ENCODE measurements at places on chromosomes 2 and 18. TPM values are rescaled to one million over a fixed set of nuclear protein-coding genes. Genes with fewer than 3 reads are reported as not detected.

DNA sequence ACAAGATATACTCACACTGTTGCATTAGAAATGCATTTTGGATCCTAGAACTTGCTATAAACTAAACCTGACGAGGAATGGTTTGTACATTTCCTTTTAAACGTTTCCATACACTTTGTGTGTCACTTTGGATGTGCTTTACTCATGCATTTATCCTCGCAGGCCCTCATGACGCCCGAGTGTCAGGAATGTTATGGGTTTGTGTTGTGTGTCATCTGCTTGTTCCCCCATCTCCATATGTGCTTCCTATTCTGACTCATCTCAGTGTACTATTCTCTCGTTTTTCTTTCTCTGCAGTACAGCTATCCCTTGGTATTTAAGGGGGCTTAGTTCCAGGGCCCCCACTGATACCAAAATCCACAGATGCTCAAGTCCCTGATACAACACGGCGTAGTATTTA is 121.5 kb upstream of the RASGRP3 start:
- H3K4me1 ChIP-seq: no peaks in the 10 kb centered on the region
- no peak overlapping the region for H3K4me3 ChIP-seq
- H3K27ac ChIP-seq: no peak overlapping the region
- H3K36me3 ChIP-seq: no peaks in the 10 kb centered on the region
- no peaks in the 10 kb centered on the region for H3K27me3 ChIP-seq

- H3K27me3 ChIP-seq: no peaks in the 10 kb centered on the region
- no peak overlapping the region for H3K27ac ChIP-seq
- H3K36me3 ChIP-seq: no peaks in the 10 kb centered on the region
- H3K4me3 ChIP-seq: no peak overlapping the region
These were observed 48.0 kb upstream of the CTLA4 start for GRCh38 chr2:203819434-203820133.

GRCh38 chr18:60146220-60146960 is 226.2 kb downstream of the MC4R start:
- H3K36me3 ChIP-seq: no peaks in the 10 kb centered on the region
- H3K27me3 ChIP-seq: no peaks in the 10 kb centered on the region
- peaks cover 23% of the 10 kb centered on the region for H3K4me1 ChIP-seq
- no peak overlapping the region for H3K4me3 ChIP-seq
- no peak for DNase-seq
- peak overlapping the region; percentile 59 for H3K27ac ChIP-seq

DNA sequence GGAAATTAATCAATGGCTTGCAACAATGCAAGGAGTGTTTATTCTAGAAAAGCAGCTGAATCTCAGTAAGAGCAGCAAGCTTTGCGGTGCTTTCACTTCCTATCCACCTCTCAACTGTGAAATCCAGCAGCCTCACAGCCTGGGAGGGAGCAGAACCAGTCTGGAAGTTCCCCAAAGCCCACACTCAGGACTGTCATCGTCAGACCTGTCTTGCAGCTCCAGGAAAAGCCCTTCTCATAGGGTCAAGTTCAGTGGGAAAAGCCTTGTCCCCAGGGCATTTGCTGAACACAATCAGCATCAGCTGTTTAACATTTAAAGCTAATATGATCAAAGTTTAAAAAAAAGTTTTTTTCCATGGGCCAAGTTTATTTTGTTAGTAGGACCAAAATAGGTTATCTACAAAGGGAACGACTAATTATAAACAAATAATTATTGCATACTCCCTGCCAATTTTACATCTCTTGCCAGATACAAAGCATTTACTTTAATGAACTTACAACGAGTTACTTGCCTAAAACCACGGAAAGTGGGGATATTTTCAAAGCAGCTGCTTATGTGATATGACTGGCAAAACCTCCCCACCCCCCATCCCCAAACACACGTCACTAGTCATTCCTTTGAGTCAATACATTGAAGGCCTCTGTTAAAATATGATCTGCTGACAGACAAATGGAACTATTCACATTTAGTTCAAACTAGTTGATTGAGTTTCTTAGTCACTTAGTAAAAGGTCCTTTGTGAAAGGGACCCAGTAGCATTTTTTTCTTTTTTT is 36.8 kb downstream of the PARD6G start:
- DNase-seq: no peak
- no peaks in the 10 kb centered on the region for H3K27me3 ChIP-seq
- no peaks in the 10 kb centered on the region for H3K36me3 ChIP-seq
- H3K4me3 ChIP-seq: no peak overlapping the region

DNA sequence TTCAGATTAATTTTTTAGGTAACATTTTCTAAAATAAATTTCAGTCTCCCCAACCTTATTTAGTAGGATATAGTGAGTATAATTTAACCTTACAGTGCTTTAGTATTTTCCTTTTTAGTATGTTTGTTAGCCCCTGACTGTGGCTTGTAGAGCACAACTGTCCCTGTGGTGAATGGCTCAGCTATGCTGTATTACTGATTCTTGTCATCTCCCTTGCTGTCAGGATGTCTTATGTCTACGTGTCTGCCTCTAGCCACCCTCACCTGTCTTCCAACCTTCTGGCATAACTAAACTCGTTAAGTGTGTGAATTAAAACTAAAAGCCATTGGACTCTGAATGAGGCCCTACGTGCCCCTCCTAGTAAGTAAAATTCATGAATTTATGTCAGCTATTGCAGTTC is 18.4 kb downstream of the MRPS9 start:
- H3K27ac ChIP-seq: no peak overlapping the region
- no peaks in the 10 kb centered on the region for H3K27me3 ChIP-seq
- no peaks in the 10 kb centered on the region for H3K36me3 ChIP-seq
- no peak overlapping the region for H3K4me3 ChIP-seq
- DNase-seq: no peak

DNA sequence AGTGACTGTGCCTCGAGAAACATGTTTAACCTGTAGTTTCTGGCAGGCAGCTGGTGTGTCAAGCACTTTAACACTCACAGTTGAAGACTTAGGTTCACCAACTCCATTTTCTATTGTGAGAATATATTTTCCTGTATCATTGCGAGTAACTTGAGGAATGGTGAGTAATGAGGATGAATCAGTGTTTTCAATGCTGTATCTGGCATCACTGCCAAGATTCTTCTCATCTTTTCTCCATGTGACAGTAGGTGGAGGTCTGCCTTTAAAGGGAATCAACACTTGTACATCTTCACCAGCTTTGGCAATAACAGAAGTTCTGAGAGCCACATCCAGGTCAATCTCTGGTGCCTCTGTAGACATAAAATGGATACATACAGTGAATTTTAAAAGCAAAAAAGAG is 72.8 kb downstream of the PLEKHA3 start:
- H3K27me3 ChIP-seq: no peaks in the 10 kb centered on the region
- H3K27ac ChIP-seq: no peak overlapping the region
- no peak for DNase-seq
- H3K4me1 ChIP-seq: no peaks in the 10 kb centered on the region
- peaks cover 19% of the 10 kb centered on the region for H3K36me3 ChIP-seq

DNA sequence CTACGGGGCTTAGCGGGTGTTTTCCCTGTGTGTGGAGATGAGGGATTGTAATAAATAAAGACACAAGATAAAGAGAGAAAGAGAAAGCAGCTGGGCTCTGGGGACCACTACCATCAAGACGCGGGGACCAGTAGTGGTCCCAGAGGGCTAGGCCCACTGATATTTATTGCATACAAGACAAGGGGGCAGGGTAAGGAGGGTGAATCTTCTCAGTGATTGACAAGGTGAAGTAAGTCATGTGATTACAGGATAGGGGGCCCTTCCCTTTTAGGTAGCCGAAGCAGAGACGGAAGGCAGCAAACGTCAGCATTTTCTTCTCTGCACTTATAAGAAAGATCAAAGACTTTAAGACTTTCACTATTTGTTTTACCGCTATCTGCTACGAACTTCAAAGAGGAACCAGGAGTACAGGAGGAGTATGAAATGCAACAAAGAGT is 4.5 kb upstream of the GAL3ST2 start:
- peaks cover 25% of the 10 kb centered on the region for H3K4me1 ChIP-seq
- no peaks in the 10 kb centered on the region for H3K27me3 ChIP-seq
- peak overlapping the region; percentile 26 for H3K27ac ChIP-seq
- no peak overlapping the region for H3K4me3 ChIP-seq
- DNase-seq: peak; percentile 7
- no peaks in the 10 kb centered on the region for H3K36me3 ChIP-seq

- DNase-seq: no peak
- no peak overlapping the region for H3K27ac ChIP-seq
- H3K4me1 ChIP-seq: no peaks in the 10 kb centered on the region
These were observed 102.3 kb upstream of the ODC1 start for GRCh38 chr2:10550206-10551001.

- no peaks in the 10 kb centered on the region for H3K27me3 ChIP-seq
- H3K27ac ChIP-seq: no peak overlapping the region
- DNase-seq: no peak
- H3K4me3 ChIP-seq: no peak overlapping the region
These were observed 489.1 kb upstream of the LRATD1 start for GRCh38 chr2:14143435-14143834.

DNA sequence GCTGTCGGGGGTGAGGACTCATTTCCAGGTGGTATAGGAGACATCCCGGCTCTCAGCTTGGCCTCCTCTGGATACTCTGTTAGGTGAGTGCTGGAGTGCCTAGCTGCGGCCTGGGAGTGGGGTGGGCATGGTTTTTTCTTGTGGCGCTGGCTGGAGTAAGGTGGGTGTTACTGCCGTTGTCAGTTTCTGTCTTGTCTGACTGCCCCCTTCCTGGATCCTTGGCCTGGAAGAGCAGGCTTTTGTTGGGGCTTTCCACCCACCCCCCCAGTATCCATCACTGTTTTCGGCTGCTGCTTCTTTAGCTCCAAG is 69.2 kb downstream of the DGKD start:
- H3K4me1 ChIP-seq: peaks cover 25% of the 10 kb centered on the region
- H3K4me3 ChIP-seq: no peak overlapping the region
- no peaks in the 10 kb centered on the region for H3K27me3 ChIP-seq
- no peak overlapping the region for H3K27ac ChIP-seq

GRCh38 chr18:48942554-48943261 is 8.1 kb downstream of the SMAD7 start:
- no peak overlapping the region for H3K4me3 ChIP-seq
- peaks cover 6% of the 10 kb centered on the region for H3K36me3 ChIP-seq
- H3K4me1 ChIP-seq: peaks cover 67% of the 10 kb centered on the region
- peaks cover 92% of the 10 kb centered on the region for H3K27me3 ChIP-seq

The PDCL3 gene
- total RNA-seq: 15.0 TPM

DNA sequence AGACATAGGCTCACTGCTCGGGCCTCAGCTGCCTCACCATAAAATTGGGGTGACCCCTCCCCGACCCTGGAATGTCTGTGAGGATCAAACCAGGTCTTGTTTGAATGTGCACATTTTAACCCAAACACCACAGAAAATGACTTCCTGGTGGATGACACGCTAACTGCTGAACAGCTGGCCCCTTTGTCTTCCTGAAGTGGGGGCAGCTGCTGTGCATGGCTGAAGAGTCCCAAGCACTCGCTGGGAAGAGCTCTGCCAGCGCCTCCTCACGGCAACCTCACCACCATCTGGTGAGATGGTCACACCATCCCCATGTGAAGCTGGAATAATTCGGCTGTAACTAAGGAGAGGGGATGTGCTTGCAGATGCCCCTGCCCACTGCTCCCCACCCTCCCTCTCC is 34.0 kb downstream of the AQP12A start:
- no peaks in the 10 kb centered on the region for H3K36me3 ChIP-seq
- H3K27me3 ChIP-seq: no peaks in the 10 kb centered on the region
- H3K4me1 ChIP-seq: no peaks in the 10 kb centered on the region

GRCh38 chr18:34223893-34224422 is 755 bp downstream of the NOL4 start:
- H3K4me3 ChIP-seq: no peak overlapping the region
- DNase-seq: no peak
- no peaks in the 10 kb centered on the region for H3K4me1 ChIP-seq

DNA sequence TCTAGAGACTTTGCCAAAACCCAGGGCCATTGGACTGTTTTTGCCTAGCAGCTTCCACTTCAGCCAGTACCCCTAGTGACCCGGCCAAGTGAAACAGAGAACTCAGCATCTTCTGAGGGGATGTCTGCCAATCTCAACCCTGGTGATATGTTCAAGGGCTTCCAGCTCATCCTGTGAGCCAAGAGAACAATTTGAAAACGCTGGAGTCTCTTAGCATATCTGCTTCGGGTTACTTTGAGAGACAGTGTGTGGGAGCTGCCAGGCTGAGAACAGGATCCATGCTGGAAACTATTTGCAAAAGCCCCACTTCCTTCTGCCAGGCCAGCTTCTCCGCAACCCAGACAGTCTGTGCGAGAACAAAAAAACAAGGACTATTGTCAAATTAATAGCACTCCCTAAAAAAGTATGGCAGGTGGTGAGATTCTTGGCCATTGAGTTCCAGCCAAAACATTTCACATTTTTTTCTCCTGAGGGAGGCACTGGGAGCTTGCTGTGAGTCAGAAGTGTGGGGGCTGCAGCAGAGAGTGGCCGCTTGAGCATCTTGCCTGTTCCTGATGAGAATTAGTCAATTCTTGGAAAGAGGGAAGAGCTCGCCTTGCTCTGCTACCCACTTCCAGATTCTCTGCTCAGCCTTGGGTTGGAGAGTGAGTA is 395.6 kb upstream of the TRIB2 start:
- no peaks in the 10 kb centered on the region for H3K36me3 ChIP-seq
- H3K27me3 ChIP-seq: no peaks in the 10 kb centered on the region
- H3K4me1 ChIP-seq: no peaks in the 10 kb centered on the region
- no peak overlapping the region for H3K4me3 ChIP-seq
- no peak overlapping the region for H3K27ac ChIP-seq
- no peak for DNase-seq

GRCh38 chr18:59050661-59051057 is 89.0 kb upstream of the SEC11C start:
- H3K27ac ChIP-seq: no peak overlapping the region
- H3K27me3 ChIP-seq: peaks cover 14% of the 10 kb centered on the region
- H3K36me3 ChIP-seq: no peaks in the 10 kb centered on the region
- no peak overlapping the region for H3K4me3 ChIP-seq
- DNase-seq: no peak

GRCh38 chr18:67621049-67621713 is 104.7 kb upstream of the DSEL start:
- H3K4me1 ChIP-seq: no peaks in the 10 kb centered on the region
- H3K27me3 ChIP-seq: no peaks in the 10 kb centered on the region
- H3K36me3 ChIP-seq: no peaks in the 10 kb centered on the region

DNA sequence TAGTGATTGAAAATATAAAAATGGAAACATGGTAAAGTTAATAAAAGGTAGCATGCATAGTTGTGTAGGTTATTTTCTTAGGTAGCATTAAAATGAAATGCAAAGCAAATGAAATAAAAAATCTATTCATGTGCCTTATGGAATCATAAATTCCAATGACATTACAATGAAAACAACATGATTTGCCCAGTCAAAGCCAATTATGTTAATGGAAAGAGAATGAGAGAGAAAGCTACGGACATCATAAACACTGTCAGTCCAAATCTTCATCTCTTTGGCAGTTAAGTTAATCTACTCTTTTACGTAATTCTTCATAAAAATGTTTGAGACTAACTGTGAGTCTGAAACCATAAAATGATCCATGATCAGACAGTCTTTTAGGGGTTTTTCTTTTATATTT is 636.7 kb upstream of the SYT4 start:
- H3K36me3 ChIP-seq: no peaks in the 10 kb centered on the region
- H3K27me3 ChIP-seq: no peaks in the 10 kb centered on the region
- H3K4me1 ChIP-seq: no peaks in the 10 kb centered on the region
- no peak overlapping the region for H3K4me3 ChIP-seq

DNA sequence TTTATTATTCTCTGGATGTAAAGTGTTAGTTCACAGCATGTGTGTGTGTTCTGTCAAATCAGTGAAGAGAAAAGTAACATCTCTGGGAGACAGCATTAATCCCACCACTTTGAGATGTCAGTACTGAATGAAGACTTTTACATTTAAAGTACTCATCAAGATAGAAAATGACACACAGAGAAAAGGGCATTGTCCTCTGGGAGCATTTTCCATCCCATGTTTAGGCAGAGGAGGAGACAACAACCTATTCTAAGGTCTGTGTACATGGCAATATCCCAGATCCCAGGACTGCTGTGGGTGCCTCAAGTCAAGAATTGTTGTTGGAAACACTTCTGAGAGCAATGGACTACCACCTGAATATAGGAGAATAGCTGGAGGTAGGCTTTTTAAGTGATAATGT is 201.5 kb downstream of the PPP1R1C start:
- no peak overlapping the region for H3K27ac ChIP-seq
- no peak overlapping the region for H3K4me3 ChIP-seq
- DNase-seq: no peak

The NRP2 gene
- total RNA-seq: 11.7 TPM
